Breast epithelium (tissue), 4 donors: ENCODE measurements at places on chromosomes 7 and 10.

- no peak for DNase-seq
These were observed 125.4 kb downstream of the SEMA3D start for GRCh38 chr7:85061456-85061855.

DNA sequence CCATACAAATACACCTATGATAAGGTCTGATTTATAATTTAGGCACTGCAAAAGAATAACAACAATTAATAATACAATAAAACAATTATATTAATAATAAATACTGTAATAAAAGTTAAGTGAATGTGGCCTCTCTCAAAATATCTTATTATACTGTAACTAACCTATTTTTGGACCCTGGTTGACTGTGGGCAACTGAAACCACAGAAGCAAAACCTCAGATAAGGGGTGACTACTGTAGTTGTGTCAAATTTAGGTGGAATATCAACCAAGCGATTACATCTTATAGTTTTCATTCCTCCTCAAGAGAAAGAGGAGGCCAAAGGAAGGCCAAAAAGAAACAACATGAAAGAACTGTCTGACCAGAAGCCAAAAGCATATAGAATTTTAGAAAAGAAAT, 103.9 kb downstream of the SKAP2 start:
- DNase-seq, result no peak

DNA sequence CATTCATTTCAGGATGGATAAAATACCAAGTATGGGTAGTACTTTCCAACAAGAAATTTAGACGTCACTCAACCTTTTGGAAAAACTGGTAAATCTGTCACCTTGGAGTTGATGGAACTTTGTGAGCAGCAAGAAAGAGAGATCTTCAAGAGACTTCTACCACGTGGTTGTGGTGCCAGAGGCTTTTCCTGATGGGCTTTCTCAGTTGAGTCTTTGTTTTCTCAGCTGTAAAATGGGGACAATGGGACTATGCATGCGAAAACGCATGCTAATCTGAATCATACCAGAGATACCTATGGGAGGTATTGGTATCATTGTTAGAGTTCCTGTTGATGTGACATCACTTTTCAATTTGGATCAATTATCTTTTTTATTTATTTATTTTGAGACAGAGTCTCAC, 59.4 kb downstream of the THNSL1 start:
- no peak for DNase-seq

- no peak for DNase-seq
These were observed 32.5 kb downstream of the ZNF277 start for GRCh38 chr7:112238852-112239610.

- DNase-seq, result no peak
These were observed 33.2 kb downstream of the RAPGEF5 start for GRCh38 chr7:22323714-22324113.

DNA sequence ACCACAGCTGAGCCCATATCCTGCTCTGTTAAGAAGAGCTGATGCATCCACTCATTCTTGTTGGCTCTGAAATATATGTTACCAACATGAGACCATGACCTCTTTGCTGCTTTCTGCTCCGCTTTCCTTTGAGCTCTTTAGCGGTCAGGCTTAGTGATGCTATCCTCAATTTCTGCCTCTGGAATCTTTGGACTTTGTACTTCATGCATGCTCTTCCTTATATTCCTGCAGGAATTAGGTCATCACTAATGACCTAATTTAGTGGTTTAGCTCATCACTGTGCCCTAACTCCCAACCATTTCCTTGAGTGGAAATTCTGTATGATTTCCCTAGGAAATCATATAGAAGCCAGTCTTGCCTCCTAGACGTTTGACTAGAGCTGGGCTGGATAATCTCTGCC, 119.5 kb downstream of the AOAH start:
- no peak for DNase-seq

- DNase-seq, result no peak
These were observed 723.3 kb downstream of the GRID1 start for GRCh38 chr10:85643171-85643844.

GRCh38 chr10:26438534-26439341, 597 bp downstream of the APBB1IP start:
- DNase-seq, result no peak

DNA sequence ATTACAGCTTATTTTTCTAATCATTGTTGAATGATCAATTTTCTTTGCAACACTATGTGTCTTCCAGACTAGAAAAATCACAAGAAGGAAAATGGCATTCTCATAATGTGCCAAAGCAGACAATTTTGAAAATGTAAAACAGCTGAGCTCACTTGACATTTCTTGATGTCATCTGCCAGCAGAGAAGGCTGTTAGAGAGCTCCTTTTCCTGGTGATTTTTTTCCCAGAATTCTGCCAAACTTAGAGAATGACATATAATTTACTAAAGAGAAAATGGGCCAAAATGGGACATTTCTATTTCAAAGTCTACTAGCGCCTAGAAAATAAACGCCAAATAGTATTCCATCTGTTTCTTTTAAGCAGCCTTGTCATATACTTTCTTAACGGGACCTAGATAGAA, 88.9 kb upstream of the CSTF2T start:
- no peak for DNase-seq

- no peak for DNase-seq
These were observed 245.9 kb downstream of the FGFR2 start for GRCh38 chr10:121352231-121352855.

- peak; percentile 53 for DNase-seq
These were observed 2.3 kb upstream of the CREB5 start for GRCh38 chr7:28409716-28410627.

DNA sequence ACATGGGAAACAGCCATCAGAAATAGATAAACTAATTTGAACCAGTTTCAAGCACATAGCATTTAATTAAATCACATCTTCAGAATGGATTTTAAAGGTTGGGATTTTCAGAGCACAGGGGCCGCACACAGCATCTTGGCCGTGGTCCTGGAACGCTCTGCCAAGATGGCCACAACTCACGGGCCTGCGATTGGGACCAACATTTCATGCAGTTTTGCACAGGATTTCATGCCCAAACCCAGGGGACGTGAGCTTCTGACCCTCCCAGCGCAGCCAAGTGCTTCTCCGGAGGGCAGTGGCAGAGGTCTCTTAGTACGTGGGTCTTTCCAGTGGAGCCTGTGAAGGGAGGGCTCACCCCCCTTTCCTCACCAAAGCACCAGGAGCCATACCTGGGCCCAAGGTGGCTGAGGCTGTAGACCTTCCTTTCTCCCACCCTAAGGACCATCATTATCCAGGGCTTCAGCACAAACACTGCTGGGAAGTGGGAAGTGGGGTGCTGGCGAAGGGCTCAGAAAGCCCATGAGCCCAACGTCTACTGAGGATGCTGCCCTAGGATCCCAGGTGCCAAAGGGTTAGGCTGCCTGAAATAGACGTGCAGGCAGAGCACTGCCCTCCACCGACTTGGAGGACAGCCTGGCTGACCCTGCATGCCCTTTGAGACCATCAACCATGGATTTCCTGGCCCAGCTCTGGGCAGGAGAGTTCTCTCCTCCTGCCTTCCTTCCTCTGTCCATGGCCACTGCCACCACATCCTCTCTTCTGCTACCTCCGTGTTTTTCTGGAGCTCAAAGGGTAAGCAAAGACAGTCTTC, 611.2 kb upstream of the MGMT start:
- DNase-seq, result no peak

DNA sequence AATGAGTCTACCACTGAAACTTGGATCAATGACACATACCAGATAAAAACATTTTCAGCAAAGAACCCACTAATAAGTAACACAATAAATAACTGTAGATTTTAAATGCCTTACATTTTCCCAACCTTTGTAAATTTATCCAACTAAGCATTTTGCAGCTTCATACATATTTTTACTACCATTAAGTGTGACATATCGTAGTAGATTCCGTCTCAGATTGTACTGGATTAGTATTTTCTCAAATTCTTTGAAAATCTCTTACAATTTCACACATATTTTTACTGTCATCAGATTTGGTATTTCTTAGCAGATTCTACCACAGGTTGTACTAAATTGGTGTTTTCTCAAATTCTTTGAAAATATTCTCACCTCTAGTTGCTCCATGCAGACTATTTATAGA, 26.0 kb downstream of the CCDC71L start:
- no peak for DNase-seq

DNA sequence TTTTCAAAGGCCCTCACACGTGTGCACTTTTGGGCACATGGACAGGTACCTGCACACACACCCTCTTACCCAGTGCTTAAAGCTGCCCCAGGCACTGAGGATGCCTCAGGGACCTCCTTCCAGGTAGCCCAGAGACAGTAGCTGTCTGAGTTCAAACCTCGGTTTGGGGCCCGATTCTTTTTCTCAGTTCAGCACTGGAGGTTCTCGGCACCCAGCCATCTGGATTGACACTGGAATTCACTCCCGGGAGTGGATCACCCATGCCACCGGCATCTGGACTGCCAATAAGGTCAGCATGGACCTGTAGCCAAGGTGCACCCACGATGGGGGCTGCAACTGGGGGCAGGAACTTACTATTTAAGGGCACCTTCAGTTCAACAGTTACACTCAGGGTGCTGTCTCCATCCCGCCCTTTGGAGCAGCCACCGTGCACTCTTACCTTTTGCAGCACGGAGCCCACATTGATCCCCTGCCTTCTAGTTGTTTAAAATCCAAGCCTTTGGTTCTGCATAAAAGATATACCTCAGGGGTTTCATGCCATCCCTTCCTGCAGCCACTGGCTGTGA, 17.7 kb downstream of the CPA5 start:
- DNase-seq, result no peak
